ENCODE measurements at places on chromosomes 4 and X.

- DNase-seq, result no peak
Measured at GRCh38 chrX:54397113-54397512, 39.3 kb upstream of the WNK3 start.

GRCh38 chr4:113445286-113445685 lies 316.3 kb downstream of the CAMK2D start:
- peak; percentile 99 for DNase-seq

DNA sequence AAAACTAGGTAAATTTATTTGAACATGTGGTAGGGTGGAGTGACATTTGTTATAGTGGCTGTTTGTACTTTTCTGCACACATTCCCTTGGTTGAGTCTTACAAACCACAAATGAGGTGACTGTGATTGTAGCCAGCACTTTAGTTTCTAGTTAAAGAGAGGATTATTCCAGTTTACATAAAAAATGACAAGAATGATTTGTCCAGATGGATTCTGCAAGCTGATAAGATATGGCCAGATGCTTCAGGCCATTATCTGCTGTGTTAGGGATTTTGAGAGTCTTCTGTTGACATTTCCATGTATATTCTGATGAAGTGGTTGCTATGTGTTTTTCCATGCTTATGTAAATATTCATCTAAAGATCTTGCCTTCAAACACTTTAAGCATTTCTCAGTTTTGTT lies 31.0 kb upstream of the PDE5A start:
- no peak for DNase-seq

DNA sequence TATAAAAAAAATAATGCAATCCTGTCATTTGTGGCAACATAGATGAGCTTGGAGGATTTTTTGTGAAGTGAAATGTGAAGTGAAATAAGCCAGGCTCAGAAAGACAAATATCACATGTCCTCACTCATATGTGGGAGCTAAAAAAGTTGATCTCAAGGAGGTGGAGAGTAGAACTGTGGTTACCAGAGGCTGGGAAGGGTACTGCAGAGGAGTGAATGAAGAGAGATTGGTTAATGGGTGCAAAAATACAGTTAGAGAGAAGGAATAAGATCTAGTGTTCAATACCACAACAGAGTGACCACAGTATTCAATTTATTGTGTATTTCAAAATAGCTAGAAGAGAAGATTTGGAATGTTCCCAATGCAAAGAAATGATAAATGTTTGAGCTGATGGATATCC lies 13.4 kb upstream of the ZCCHC18 start:
- DNase-seq, result no peak

- DNase-seq, result no peak
Measured at GRCh38 chr4:150986085-150986484, 29.0 kb downstream of the LRBA start.

GRCh38 chrX:38847206-38847902 lies 46.1 kb downstream of the MID1IP1 start:
- no peak for DNase-seq

DNA sequence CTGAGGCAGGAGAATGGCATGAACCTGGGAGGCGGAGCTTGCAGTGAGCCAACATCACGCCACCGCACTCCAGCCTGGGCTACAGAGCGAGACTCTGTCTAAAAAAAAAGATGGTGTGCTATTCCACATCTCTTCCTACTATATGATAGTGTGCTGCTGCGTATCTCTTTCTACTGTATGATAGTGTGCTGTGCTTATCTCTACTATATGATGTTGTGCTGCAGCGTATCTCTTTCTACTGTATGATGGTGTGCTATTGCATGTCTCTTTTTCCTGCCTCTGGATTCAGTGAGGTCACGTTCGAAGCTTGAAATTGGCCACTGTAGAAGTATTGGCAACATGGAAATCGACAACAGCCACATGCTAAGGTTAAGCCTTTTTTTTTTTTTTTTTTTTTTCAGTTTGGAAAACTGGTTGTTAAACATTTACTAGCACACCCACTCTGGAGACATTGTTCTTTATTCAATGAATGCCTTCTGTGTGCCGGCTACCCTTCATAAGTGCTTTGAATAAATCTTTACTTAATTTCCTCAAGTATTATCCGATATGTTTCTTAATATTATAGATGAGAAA lies 31.0 kb downstream of the ARFIP1 start:
- DNase-seq, result no peak

DNA sequence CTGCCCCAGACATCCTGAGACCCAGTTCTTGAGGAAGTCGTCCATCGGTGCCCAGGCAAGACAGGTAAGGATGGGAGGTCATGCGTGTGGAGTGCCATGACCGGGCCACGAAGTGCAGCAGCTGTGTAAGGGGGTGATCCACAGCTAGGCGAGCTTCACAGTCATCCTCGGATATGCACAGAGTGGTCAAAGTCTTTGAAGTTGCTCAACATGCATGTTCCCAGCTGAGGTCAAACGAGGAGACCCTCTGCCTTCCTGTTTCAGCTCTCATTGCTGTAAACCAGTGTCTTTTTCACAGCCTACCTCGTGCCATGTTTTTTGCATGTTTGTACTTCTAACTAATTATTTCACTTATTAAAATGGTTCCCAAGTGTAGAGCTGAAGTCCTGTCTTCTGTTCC lies 109.9 kb upstream of the TBL1X start:
- no peak for DNase-seq

- no peak for DNase-seq
Measured at GRCh38 chrX:110359273-110359672, 625 bp downstream of the RTL9 start.

DNA sequence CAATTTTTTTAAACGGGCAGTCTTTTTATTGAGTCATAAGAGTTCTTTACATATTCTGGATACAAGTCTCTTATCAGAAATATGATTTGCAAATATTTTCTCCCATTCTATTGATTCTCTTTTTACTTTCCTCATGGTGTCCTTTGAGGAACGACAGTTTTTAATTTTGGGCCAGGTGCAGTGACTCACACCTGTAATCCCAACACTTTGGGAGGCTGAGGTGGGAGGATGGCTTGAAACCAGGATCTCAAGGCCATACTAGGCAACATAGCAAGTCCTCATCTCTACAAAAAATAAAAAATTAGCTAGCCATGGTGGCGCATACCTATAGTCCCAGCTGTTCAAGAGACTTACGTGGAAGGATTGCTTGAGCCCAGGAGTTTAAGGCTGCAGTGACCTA lies 66.1 kb upstream of the RGN start:
- no peak for DNase-seq

GRCh38 chr4:143728166-143728565 lies 27.7 kb upstream of the FREM3 start:
- peak; percentile 54 for DNase-seq

DNA sequence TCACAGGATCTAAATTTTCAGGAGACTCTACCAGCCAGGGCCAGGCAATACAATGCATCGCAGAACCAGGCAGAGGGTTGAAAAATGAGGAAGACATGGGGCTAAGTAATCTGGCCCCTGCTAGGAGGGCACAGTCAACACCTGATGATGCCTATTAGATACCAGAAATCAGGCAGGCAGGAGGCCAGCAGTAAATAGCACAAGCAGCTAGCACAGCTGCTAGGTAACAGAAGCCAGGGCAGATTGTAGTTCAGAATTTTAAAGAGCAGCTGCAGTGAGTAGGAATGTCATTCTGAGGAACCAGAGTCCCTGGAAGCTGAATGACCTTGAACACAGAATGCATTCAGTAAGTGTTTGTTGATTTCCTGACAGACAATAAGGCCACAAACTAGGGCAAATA lies 38.8 kb upstream of the TRPC5OS start:
- no peak for DNase-seq

DNA sequence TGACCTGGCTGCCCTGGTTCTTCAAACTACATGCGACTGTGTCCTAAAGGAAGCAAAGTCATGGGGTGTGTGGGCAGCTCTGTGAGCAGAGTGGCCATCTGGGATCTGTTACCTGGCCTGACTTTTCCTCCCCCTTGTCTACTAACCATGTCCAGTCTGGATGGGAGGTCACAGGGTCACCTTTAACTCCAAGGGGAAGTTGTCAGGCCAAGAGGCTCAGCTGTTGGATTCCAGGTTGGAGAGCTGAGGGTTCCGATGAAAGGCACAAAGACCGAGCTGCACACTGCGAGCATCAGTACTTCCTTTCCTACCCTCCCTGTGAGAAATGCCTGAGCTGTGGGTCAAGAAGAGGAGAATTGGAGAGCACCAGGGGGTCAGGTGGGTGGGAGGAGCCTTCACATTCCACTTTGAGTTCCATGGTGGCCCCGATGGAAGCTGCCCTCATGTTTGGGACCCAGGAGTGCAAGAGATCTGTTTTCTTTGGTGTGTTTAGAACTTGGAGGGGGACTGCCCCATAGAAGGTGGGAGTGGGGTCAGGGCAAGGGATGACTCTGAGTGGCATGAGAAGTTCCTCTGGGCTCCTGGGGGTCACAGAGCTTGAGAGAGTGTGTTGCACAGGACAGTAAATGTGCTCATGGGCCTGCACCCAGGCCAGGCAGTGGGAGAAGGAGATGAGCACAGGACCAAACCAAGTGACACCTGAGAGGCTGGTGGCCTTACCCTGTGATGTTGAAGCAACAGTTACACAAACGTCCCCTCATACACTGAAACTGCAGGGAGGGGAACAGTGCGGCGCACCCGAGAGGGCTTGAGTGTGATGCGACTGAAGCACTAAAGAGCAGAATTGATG lies 36.2 kb downstream of the RGS12 start:
- DNase-seq, result no peak

GRCh38 chr4:118760493-118760892 lies 75.3 kb downstream of the METTL14 start:
- DNase-seq, result no peak

GRCh38 chr4:20589436-20589835 lies 110.8 kb upstream of the PACRGL start:
- DNase-seq, result no peak

DNA sequence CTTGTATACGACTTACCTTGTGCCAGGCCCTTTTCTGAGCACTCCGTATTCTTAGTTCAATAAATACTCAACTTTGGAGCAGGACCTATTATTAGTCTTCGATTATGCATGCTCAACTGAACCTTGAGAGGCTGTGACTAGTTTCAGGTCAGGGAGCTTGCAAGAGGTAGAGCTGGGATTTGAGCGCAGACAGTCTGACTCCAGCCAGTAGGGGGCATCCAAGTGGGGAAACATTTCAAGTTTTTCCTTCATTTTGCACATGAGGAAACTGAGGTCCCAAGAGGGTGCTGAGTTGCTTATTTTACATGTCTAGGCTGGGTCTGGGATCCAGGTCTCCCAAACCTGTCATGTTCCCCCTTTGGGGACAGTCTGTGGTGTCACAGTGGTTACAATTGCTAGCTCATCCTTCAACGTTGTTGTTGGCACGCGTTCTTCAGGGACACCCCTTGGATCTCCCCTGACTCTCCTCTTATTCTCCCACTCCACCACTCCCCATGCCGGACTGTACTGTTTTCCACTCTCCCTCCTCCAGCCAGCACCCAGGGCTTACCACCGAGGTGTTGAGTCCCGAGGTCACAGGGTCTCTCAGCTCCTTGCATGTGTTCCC lies 6.7 kb upstream of the PRICKLE3 start:
- DNase-seq, result no peak

- DNase-seq, result no peak
Measured at GRCh38 chrX:68462653-68463052, 29.4 kb upstream of the OPHN1 start.

DNA sequence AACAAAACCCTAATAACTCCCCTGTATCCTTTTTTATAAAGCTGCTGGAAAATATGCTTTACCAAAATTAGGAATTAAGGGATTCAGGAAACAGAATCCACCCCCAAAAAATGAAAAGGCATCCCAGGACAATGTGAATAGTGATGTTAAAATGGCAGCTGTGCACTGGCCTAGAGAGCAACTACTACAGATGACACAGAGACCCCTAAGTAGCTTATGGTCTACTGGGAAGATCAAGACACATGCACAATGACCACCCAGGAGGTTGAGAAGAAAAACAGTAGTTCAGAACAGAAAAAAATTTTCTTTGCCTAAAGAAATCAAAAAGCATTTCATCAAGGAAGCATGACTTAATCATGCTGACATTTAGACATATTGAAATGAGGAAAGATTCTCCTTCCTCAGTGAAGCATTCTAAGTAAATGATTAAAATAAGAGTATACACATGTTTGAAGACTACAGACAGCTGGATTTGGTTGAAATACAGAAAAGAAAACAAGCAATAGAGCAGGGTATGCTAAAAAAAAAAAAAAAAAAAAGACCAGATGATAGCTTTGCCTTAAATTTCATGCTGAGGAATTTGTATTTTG lies 117.3 kb downstream of the WDFY3 start:
- DNase-seq, result no peak

GRCh38 chr4:95549246-95550114 lies 707 bp upstream of the UNC5C start:
- no peak for DNase-seq

DNA sequence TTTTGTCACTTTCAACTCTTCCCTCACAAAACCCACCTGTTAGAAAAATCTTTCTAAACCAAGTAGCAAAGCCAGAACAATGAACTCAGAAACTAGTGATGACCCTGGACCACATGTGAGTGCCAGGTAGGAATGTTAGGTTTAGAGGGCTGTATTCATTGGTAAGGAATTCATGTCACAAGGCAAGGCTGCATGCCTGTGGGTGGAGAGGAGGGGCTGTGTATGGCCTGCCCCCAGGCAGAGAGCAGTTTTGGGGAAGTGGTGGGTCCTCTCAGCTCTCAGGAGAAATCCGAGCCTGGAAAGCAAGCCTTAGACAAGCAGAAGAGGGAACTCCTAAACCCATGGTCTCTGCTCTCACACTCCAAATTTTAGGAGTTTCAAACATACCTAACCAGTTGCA lies 2.4 kb downstream of the RNF175 start:
- no peak for DNase-seq

DNA sequence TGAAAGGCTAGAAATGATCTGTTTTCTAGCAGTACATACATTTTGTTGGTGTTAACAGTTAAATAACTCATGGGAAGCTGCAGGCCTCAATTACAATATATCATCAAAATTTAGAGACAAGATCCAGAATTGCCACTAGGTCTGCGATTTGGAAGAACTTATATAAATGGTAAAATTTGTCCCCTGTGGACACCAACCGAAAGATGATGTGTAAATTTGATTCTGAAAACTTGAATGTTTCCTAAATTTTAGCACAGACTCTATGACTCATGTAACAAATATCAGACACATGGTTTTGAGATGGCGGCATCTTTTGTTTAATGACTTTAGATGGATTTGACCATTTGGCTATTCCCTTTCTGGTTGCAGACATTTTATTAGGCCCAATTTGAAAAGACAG lies 6.0 kb upstream of the HPGDS start:
- no peak for DNase-seq

- no peak for DNase-seq
Measured at GRCh38 chr4:85688055-85688740, 213.2 kb downstream of the ARHGAP24 start.

DNA sequence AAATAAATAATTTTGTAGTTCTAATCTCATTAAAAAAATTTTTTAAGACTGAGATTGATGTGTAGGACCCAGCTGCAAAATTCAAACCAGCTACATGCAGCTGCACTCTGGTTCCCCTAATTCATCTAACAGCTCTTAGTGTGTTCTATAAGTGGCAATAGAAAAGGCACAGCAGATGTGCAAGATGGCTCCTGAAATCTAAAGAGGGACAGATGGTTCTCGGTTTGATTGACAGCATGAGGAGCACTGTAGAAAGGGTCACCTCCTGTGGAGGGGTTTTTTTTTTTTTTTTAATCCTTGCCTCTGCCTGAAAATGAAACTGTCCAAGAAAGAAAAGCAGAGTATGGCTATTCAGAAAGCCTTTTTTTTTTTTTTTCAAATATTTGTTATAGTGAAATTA lies 16.9 kb upstream of the OCIAD1 start:
- no peak for DNase-seq

Data from stromal cell of bone marrow (primary cell).